ENCODE measurements at places on chromosomes 6 and 20.

DNA sequence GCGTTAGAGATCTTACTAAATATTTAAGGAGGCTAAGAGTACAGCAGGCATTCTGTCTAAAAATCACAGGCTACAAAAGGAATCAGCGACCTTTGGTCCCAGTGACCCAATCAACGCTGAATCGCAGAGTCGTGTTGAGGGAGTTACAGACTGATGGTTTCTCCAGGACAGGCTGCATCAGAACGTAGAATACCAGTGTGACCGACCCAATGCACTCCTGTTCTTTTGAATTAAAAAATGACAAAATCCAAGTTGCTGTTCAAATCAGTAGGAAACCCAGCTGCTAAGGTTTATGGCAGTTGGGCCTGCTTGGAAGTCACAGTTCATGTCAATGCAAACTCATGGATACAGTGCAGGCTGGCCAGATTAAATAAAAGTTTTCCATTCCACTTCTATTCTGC, 155.8 kb upstream of the AFDN start:
- no peak for DNase-seq

DNA sequence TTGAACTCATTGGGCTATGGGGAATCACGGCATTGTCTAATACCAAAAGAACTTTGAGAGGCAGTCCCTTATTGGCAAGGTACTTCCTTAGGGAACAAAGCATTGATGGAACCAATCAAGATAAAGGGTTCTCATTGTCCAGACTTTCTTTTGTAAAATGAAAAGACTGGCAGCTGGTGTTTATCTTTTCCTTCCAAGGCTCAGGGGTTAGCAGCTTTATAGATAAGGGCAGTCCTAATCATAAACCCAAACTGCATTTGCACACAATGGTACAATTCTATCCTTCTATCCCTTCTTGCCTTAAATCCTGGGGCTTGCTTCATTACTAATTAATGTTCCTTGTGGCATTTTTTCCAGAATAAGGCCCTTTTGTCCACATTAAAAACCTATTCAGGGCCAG, 28.6 kb downstream of the CDK19 start:
- no peak for DNase-seq

GRCh38 chr20:44585057-44585963, 2.9 kb downstream of the PKIG start:
- no peak for DNase-seq

DNA sequence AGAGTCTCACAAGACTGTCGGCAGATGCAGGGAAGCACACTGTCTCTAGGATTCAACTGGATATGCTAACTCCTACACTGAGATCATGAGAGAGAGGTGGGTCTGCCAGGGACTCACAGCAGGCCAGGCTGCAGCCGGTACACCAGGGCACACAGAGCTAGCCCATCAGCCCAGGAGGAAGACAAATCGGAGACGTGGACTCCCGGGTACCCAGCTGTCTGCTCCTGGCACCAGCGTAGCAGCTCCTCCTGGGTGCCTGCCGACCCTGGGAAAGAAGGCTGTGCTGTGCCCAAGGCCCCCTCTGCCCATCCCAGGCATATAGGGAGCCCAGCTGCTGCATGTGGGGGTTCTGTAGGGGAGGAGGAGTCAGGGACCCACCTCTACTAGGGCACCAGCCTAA, 7.0 kb downstream of the MICAL1 start:
- DNase-seq: no peak

DNA sequence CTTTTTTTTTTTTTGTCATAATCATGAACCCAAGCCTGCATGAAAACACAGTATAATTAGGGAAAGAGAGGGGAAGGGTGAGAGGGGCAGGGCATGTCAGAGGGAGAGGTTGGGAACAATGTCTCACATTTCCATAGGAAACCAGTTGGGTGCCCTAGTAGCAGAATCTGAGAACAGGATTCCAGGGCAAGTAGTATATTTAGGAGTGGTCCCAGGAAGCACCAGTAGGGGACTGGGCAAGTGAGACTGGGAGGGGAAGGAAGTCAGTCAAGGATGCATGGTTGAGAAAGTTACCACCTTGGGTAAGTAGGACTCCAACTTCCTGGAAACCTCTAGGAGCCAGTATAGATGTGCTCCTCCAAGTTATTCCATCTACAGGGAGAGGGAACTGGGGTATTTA, 88.6 kb upstream of the MAFB start:
- no peak for DNase-seq

DNA sequence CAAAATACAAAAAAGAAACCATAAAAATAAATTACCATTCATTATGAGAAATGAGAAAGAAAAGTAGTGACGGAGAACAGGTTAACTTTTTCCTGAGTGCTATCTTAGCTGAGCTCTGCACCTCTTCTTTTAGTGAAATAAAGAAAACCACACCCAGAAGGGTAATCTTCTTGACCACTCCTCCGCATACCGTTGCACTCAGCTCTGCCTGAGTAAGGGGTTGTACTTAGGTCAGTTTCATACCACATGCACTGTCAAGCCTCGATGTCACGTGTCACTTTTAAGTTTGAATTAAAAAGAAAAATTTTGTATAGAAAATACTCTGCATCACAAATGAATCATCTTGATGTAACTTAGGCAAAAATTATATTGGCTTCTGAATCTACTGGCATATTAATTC, 2.8 kb downstream of the EZR start:
- no peak for DNase-seq

All from NCI-H1694 (cell line).